MCF 10A (cell line): ENCODE measurements at places on chromosomes 11 and 22.

- DNase-seq, result peak; percentile 94
- H3K27ac ChIP-seq, result peak overlapping the region; percentile 61
- H3K27me3 ChIP-seq, result no peaks in the 10 kb centered on the region
Observed at GRCh38 chr11:126113515-126113957, 50.9 kb upstream of the CDON start.

DNA sequence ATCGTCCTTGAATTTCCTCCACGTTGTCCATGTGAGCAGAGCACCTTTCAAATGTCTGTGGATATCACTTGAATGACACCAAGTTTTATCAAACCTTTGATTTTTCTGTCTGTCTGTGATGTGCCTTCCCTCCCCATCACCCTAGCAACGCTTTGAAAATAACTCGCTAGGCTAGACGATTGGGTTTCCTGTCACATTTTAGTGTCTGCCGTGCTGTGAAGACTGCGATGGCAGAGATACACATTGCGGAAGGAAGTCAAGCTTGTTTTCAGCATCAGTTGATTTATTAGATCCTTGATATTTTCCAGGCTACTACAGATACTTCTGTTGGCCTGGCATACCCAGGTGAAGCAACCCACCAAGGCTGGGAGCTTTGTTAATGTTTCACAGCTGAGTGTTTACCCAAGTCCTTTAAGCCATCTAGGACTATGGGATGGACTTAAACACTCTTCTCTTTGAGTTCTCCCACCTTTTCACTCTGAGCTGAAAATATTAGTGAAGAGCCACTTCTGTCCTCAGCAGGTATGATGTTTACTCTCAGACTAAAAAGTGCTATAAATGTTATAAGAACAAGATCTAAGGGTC is 93.6 kb upstream of the CD44 start:
- H3K27me3 ChIP-seq, result no peaks in the 10 kb centered on the region
- H3K4me3 ChIP-seq, result no peak overlapping the region
- H3K27ac ChIP-seq, result no peak overlapping the region
- H3K36me3 ChIP-seq, result no peaks in the 10 kb centered on the region
- DNase-seq, result no peak

DNA sequence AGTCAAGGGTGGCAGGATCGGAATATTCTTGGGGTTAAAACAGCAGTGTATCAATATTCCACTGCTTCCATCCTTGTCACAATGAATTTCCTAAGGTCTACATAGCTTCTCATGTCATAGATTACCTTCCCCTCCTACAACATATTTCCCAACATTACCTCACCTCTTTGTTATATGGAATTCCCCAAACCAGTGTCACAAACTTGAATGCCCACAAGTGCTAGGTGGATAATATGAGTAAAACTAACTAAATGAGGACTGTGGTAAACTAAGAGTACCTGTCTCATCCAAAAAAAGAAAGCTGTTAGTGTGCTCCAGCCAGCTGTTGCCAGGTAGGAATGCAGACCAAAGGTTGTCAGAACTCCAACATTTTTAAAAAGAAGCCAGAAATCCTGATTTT is 17.0 kb upstream of the NUCB2 start:
- no peaks in the 10 kb centered on the region for H3K27me3 ChIP-seq
- H3K4me1 ChIP-seq, result peaks cover 28% of the 10 kb centered on the region
- no peak overlapping the region for H3K4me3 ChIP-seq
- no peak overlapping the region for H3K27ac ChIP-seq

GRCh38 chr11:21142007-21142406 is 472.6 kb downstream of the NELL1 start:
- no peaks in the 10 kb centered on the region for H3K36me3 ChIP-seq
- no peaks in the 10 kb centered on the region for H3K4me1 ChIP-seq
- H3K27ac ChIP-seq, result no peak overlapping the region
- no peak for DNase-seq

DNA sequence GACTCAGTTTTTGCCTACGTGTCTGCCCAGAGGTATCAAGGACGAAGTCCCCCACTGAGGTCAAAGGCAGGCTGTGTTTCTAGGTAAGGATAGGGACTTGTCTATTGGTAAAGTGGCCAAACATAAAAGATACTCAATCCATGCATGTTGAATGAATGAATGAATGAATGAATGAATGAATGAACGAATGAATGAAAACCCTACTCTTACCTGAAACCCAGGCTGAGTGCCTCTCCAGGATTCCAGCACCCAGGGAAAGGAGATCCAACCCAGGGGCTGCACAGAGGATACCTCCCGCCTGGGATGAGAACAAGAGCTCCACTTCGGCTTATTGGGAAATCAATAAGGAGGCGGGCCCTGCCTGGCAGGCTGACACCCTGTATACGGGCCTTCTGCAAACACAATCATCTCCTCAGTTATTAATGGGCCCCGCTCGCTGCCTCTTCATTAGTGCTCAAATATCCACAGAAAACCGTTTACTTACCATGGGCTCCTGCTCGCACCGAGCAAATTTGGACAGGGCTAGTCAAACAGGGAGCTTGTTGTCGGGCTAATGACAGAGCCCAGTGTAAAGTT is 177.4 kb downstream of the BUD13 start:
- no peaks in the 10 kb centered on the region for H3K36me3 ChIP-seq
- no peak overlapping the region for H3K27ac ChIP-seq
- H3K27me3 ChIP-seq, result peaks cover 78% of the 10 kb centered on the region
- H3K4me1 ChIP-seq, result no peaks in the 10 kb centered on the region

- peak overlapping the region; percentile 59 for H3K27ac ChIP-seq
- no peak for DNase-seq
- no peaks in the 10 kb centered on the region for H3K36me3 ChIP-seq
- H3K4me3 ChIP-seq, result no peak overlapping the region
Observed at GRCh38 chr22:42862045-42862734, 5.1 kb upstream of the ARFGAP3 start.

GRCh38 chr11:68146010-68146540 is 24.9 kb upstream of the CHKA start:
- H3K27me3 ChIP-seq, result no peaks in the 10 kb centered on the region
- peaks cover 19% of the 10 kb centered on the region for H3K4me1 ChIP-seq
- H3K36me3 ChIP-seq, result peaks cover 7% of the 10 kb centered on the region
- no peak overlapping the region for H3K4me3 ChIP-seq

GRCh38 chr22:50730013-50730891 is 7.8 kb upstream of the ACR start:
- H3K4me3 ChIP-seq, result no peak overlapping the region
- H3K27ac ChIP-seq, result no peak overlapping the region
- H3K27me3 ChIP-seq, result peaks cover 17% of the 10 kb centered on the region
- no peak for DNase-seq
- H3K4me1 ChIP-seq, result no peaks in the 10 kb centered on the region

DNA sequence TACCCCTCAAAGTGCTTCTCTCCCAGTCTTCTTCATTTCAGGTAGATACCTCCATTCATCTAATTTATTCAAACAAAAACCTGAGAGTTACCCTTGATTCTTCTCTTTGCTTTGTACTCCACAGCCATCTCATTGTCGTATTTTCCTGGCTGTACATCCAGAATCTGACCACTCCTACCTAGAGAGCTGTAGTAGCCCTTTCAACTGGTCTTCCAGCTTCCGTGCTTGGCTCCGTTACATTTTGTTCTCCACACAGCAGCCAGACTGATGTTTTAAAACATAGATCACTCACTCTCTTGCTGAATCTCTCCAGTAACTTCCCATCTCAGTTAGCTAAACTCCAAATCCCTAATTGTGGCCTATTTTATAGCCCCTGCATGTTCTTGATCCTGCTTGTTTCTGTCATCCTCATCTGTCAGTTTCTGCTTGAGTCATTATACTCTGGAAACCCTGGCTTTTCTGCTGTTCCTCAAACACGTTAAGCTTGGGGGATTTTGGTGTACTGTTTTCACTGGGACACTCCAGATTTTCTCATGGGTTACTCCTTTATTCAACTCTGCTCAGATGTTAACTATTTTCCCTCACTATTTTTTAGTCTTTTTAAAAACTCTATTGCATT is 7.4 kb downstream of the SPCS2 start:
- H3K4me1 ChIP-seq, result peaks cover 48% of the 10 kb centered on the region
- DNase-seq, result no peak
- no peak overlapping the region for H3K27ac ChIP-seq
- H3K4me3 ChIP-seq, result no peak overlapping the region
- no peaks in the 10 kb centered on the region for H3K27me3 ChIP-seq

DNA sequence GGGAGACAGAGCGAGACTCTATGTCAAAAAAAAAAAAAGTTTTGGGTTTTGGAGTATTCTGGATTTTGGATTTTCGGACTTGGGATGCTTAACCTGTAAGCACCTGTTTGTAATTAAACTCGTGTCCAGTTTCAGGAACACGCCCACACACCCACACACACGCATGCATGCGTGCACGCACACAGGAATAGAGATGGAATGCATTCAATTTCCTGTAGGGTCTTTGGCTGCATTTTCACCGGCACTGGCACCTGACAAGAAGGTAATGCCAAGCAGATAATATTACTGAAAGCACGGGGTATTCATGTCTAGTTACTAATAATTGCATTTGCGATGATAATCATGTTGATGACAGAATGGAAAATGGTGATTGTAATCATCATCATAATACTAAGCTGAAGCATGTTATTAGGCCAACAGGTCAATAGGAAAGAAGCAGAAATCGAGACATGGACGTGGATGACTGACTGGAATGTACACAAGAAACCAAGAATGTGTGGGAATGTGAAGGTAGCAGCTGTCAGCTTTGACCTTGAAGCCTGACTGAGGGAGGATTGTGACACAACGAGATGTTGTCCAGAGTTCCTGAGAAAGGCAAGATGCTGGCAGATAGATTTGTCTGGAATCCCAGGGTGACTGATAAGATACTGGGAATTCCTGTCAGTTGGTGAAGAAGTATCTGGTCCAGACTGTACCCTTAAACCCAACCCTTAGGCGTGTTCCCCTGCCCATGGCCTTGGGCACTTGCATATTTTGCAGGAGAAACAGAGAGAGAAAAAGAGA is 108.6 kb downstream of the SYN3 start:
- no peak for DNase-seq
- H3K36me3 ChIP-seq, result no peaks in the 10 kb centered on the region
- H3K4me1 ChIP-seq, result no peaks in the 10 kb centered on the region
- H3K4me3 ChIP-seq, result no peak overlapping the region
- H3K27ac ChIP-seq, result no peak overlapping the region

- H3K4me1 ChIP-seq, result no peaks in the 10 kb centered on the region
- no peak overlapping the region for H3K4me3 ChIP-seq
- peaks cover 7% of the 10 kb centered on the region for H3K27me3 ChIP-seq
- no peaks in the 10 kb centered on the region for H3K36me3 ChIP-seq
- DNase-seq, result no peak
Observed at GRCh38 chr11:48033918-48034341, 53.6 kb downstream of the PTPRJ start.

GRCh38 chr11:94058630-94059029 is 37.5 kb downstream of the HEPHL1 start:
- peaks cover 43% of the 10 kb centered on the region for H3K27me3 ChIP-seq
- H3K36me3 ChIP-seq, result no peaks in the 10 kb centered on the region
- no peak overlapping the region for H3K4me3 ChIP-seq
- peak; percentile 8 for DNase-seq
